ENCODE measurements at places on chromosomes 1 and 21. TPM values are rescaled to one million over a fixed set of nuclear protein-coding genes. Genes with fewer than 3 reads are reported as not detected.

DNA sequence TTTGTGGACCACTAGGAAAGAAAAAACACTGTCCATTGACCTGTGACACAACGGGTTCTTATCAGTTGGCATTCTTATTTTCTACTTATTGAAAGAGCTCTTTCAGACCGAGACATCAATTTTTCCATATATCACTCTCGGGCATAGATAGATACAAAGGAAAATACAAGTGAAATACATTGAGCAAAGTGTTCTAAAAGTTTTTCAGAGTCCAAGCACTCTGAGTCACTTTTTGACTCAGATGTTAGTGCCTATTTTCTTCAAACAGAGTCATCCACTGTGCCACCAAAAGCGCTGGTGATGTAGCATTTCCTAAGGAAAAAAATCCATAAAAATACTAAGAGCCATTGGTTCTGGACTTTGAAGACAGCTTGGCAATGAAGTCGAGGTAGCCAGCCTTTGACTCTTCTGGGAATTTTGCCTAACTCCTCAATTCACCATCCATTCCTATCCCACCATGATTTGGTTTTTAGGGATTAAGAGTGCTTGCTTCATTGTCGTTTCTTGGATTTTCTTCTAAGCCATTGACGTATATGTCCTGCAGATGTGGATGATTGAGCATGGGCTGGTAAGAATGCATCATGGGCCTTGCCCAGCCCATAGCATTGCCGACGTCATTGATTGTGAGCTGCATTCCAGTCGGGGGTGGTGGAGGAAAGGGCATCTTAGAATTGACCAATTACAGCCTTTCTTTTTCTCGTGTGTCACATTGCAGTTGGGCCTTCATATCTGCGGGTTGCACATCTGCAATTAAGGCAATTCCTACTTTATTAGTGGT, 10.6 kb downstream of the GALNT2 start:
- DNase-seq = no peak

DNA sequence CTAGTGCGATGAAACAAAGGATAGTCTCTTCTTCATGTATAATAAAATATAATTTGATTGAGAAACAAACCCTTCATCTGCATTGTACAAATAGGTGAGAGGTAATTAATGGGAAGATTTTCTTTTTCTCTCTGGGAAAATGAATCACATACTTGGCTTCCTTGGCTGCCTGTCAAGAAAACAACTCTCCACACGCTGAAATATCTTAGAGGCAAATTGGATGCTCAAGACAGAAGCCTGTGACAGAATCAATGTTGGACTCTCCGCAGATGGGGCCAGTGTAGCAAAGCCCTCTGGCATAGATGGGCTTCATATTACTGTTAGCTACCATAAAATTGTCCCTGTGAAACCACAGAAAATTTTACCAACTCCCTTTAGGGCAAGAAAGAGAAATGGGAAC, 186.6 kb downstream of the GRIK1 start:
- DNase-seq = no peak

DNA sequence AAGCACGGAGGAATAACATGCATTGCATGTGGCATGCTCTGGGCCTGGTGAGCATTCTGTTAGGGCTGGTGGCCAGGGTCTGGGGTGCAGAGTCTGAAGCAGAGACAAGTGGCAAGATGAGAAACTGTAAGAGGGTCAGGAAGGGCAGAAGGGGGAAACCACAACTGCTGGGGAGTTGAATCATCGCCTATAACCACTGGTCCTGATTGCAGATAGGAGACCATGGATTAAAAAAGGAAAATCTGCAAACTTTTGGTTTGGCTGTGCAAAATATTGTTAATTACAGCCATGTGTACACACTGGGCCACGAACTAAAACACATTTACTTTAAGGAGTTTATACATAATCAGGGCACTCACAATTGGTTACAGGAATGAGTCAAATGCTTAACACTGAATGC, 76.6 kb downstream of the TGFBR3 start:
- no peak for DNase-seq

- no peak for DNase-seq
Measured at GRCh38 chr1:196689001-196689400, 37.2 kb downstream of the CFH start.

DNA sequence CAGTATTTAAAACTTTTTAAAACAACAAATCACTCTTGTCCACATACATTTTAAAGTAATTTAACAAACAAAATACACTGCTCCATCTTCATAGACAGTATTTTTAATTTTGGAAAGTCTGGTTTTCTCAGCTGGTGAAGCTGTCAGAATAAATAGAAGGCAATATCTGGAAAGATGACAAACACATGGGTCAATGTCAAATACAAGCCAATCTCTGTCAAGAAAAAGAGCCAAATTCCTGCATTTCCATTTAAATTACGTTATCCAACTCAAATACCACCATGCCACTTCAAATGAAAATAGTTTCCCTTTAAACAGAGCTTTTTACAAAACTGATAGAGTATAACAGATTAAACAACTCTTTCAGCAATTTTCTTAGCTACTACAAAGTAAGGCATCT, 176.5 kb downstream of the RERE start:
- DNase-seq = no peak

GRCh38 chr1:12272770-12273169, 42.9 kb downstream of the VPS13D start:
- no peak for DNase-seq

GRCh38 chr1:171160639-171161354, 24.3 kb upstream of the FMO2 start:
- no peak for DNase-seq

DNA sequence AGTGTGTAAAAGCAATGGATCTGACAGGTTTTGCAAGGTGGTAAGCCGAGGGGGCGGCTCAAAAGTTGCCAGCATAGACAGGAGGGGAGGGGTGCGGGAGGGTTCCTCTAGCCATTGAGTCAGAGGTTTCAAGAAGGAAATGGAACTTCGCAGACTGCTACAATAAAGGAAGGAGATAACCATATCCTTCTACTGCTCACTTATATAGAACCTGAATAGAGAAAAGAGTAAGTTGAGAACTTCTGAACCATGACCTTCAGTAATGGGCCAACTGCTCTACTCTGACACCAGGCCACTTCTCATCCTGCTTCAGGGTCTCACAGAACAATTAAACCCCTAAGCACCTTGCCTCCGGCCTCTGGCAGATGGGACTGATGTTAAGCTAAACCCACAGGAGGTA, 26.3 kb upstream of the BCAR3 start:
- no peak for DNase-seq

- DNase-seq = no peak
Measured at GRCh38 chr1:172184506-172185191, 235.8 kb upstream of the C1orf105 start.

DNA sequence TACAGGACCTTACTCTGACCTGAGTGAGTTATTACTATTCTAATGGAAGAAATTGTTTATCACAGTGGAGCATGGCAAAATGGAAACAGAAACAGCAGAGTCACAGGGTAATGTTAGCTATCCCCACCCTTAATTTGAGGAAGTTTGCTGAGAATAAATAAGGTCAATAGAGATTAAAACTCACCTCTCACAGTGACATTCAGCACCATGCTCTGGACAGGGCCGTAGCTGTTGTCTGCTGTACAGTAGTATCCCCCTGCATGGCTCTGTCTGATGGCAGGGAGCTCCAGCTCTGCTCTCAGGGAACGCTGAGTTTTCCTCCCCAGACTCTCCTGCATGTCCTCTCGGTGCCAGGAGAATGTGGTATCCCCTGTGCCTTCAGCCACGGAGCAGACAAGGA, 11.9 kb downstream of the FCRL4 start:
- DNase-seq = no peak

DNA sequence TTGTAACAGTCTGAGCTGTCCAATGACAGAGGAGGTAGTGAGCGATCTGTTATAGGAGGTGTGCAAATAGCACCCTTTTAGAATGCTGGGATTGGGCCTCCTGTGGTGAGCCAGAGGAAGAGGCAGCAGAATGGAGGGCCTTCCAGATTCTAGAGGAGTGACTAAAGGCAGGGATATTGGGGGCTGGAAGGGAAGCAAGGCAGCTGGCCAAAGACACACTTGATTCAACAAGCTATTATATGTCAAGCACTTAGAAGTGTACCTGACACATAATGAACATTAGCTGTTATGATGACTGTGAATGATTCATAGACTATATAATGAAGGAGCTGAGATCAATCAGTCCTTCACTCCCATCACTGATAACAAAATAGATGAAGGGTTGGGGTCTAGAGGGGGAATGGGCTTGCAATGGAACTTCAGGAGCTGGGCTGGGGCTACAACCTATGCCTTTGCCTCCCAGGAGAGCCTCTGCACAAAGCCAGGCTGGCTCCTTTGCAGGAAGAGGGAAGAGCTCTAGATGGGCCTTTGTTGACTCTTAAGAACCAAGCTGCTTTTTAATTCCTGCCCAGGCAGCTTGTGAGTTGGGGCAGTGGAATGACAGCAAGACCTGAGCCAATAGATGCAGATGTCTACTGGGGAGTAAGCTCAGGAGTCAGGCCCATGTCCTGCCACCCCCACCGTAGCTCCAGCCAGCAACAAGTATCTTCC, 2.3 kb upstream of the MKNK1 start:
- no peak for DNase-seq

GRCh38 chr1:200737647-200738291, 924 bp upstream of the CAMSAP2 start:
- no peak for DNase-seq

- DNase-seq = no peak
Measured at GRCh38 chr1:232014941-232015340, 388.4 kb downstream of the DISC1 start.

DNA sequence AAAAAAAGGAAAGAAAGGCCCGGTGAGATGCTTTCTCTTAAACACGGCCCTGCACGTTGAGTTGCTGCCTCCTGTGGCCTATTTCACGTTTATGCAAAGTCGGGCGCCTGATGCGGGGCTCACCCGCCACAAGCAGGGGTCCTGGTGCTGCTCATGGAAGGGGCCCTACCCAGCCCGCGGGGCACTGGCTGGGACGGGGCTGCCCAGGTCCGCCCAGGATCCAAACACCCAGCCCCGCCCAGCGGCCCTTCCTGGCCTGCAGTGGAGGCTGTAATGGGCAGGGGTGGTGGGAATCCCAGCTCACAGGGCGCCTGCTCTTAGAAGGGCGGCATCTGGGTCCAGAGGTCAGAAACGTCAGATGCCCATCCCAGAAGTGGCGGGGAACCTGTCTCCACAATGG, 1.6 kb downstream of the COL6A2 start:
- no peak for DNase-seq

DNA sequence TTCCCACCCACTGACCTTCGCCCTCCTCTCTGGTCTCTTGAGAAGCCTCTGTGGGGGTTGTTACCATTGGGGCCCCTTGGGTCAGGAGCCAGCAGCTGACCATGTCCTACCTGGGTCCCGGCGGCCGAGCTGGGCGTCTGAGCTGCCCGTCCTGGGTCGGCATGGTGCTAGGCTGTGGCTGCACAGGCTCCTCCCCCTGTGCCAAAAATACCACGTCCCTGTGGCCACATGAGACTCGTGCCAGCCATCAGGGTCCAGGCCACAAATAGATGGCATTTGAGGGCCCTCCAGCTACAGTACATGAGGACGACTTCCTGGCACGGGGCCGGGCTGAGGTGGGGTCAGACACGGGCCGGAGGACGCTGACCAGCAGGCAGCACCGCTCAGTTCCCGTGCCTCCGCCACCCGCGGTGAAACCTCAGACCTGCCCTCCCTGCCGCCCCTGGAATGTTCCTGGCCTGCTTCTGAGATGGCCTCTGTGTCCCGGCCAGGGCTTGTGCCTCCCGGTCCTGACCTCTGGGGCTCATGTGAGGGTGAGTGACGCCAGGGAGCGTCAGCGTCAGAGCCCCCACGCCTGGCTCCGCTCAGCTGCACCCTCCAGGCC, at the start of gene PERM1:
Gene PERM1 (minus strand): TSS at position 139 of the 604 bp plus-strand sequence. CDS start 1,064 bp downstream, outside the sequence.
- DNase-seq = no peak

DNA sequence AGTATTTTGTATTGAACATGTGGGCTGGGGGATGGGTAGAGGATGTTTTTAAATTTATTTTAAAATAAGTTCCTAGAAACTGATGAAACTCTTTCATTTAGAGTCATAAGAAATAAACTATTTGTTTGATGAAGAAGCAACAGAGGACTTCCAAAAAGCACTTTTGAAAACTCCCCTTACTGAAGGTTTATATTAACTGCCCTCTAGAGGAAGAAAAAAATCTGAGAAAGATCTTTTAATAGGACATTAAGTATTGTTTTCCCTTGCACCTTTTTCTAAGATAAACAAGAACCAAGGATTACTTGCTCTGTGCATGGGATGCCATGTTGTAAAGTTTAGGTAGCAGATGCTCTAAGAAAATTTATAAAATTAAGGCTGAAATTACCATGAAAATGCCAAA, 14.1 kb downstream of the DISP1 start:
- no peak for DNase-seq

GRCh38 chr1:205630651-205631009, 1.2 kb downstream of the ELK4 start:
- DNase-seq = no peak

- no peak for DNase-seq
Measured at GRCh38 chr1:188584119-188584518, 1755.4 kb downstream of the PLA2G4A start.

GRCh38 chr1:195740862-195741261, 867.4 kb downstream of the KCNT2 start:
- no peak for DNase-seq

DNA sequence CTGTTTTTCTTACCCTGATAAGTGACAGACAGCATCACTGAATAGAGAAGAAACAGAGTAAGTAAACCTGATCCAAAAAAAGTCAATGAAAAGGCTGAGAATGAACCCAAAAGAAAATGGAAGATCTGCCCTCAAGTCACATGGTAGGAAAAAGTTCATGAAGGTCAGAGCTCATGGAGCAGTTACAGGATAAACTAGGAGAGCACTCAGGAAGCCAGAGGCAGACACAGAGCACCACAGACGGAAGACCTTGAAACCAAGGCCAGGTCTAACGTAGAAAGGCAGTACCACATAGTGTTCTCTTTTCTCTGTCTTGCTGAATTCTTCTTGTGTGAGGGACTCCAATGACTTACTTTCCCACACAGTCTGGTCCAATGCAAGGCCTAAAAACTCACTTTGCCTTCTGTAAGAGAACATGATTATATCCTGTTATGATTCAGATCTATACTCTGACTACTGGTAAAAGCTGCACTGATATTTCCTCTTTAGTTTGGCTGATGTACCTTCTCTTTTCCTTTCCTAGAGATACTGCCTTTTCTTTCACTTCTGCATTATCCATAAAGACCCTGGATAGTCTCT, 40.8 kb downstream of the RTCA start:
- no peak for DNase-seq

- no peak for DNase-seq
Measured at GRCh38 chr1:10639011-10639774, 157.3 kb downstream of the CASZ1 start.

GRCh38 chr1:27103498-27103897, 51.4 kb downstream of the SLC9A1 start:
- DNase-seq = no peak

LDLRAD1 gene
- not detected for total RNA-seq

KCND3 gene
- 12.6 TPM for total RNA-seq

GLIS1 gene
- total RNA-seq = not detected

EXTL1 gene
- total RNA-seq = 2.3 TPM

LRRN2 gene
- 12.8 TPM for total RNA-seq

BOLA1 gene
- total RNA-seq = 12.0 TPM

ALG6 gene
- total RNA-seq = 73.3 TPM

NBPF15 gene
- 45.4 TPM for total RNA-seq

CFHR5 gene
- not detected for total RNA-seq

ITLN2 gene
- not detected for total RNA-seq

ZP4 gene
- not detected for total RNA-seq

MAN1C1 gene
- 8.6 TPM for total RNA-seq

All from occipital lobe (tissue), 3 donors.